ENCODE measurements at places on chromosomes 3 and 15. TPM values are rescaled to one million over a fixed set of nuclear protein-coding genes. Genes with fewer than 3 reads are reported as not detected.

DNA sequence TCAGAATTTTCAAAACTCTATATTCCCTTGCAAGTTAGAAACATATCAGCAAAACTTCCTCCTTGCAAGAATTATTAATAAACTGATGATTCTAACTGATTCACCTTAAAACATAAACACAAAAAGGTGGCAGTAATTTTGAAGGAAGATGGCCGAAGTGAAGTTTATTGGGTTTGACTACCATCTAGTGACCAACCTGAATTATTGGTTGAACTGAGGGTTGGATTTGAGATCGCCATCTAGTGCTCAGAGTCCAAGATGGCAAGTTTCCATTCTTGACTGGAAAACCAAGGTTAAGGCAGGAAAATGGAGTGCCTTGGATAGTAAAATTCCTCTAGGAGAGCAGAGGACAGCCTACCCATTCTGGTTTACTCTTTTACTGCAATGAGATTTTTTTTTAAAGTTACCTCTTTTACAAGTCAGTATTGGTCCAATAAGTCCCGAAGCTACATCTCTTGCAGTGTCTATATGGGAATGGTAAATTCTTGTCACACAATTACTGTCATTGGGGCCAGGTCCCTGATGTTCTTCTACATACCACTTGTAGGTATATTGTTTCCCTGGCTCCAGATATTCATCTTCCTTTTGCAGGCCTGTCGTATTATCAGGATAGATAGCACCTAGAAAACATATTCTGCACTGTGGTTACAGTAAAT is 51.6 kb upstream of the CP start:
- DNase-seq = peak; percentile 93

- no peak for DNase-seq
Observed at GRCh38 chr3:165404357-165405027, 208.3 kb upstream of the SLITRK3 start.

- peak; percentile 4 for DNase-seq
Observed at GRCh38 chr15:100252779-100253417, 88.9 kb downstream of the ADAMTS17 start.

Gene FRMD4B
- not detected for total RNA-seq

Gene ST8SIA2
- not detected for total RNA-seq

Gene IFT80
- total RNA-seq = 59.4 TPM

Measured in GM23248 (cell line).